Non-pigmented ciliary epithelial cell (primary cell): ENCODE measurements at places on chromosomes 2 and 18.

GRCh38 chr2:70855667-70856066, 20.1 kb upstream of the CD207 start:
- no peak for DNase-seq

DNA sequence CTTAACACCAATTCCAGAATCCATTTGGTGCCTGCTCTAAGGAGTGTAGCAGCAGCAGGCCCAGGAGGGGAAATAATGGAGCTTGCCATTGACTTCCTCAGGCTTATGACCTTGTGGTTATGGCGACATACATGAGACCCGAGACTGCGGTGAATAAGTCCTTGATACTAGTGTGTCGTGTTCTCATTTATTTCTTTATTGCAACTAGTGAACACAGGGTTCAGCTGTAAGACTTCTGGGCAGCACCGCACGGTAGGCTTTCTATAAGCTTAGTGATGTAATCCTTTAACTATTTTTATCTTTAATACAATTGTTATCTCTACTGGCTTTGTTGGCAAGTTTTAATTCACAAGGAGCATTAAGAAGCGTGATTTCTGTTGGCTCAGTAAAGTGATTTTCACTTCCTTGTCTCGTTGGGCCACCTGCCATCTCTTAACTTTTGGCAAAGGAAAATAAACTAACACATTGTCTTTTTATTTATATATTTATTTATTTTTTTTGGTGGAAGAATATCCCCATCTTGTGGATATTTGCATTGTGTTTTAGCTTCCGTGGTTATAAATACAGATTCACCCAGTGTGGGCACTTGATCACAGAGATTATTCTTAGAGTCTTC, 139.8 kb downstream of the LTBP1 start:
- DNase-seq, result no peak

- DNase-seq, result no peak
Measured at GRCh38 chr2:8669157-8669817, 12.6 kb upstream of the ID2 start.

GRCh38 chr2:56192664-56193305, 9.0 kb downstream of the CCDC85A start:
- DNase-seq, result no peak

DNA sequence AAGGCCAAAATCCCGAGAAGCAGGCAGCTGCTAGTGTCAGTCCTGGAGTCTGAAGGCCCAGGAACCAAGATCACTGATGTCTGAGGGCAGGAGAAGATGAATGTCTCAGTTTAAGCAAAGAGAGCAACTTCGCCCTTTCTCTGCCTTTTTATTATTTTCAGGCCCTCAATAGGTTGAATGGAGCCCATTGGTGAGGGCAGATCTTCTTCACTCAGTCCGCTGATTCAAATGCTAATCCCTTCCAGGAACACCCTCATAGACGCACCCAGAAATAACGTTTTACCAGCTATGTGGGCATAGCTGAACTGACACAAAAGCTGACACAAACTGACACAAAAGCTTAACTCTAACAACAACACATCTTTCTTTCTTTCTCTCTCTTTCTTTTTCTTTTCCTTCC, 78.0 kb upstream of the KCNJ3 start:
- no peak for DNase-seq

- no peak for DNase-seq
Measured at GRCh38 chr2:214740867-214741395, 68.6 kb downstream of the BARD1 start.

- DNase-seq, result no peak
Measured at GRCh38 chr2:124395961-124396360, 370.9 kb downstream of the CNTNAP5 start.

DNA sequence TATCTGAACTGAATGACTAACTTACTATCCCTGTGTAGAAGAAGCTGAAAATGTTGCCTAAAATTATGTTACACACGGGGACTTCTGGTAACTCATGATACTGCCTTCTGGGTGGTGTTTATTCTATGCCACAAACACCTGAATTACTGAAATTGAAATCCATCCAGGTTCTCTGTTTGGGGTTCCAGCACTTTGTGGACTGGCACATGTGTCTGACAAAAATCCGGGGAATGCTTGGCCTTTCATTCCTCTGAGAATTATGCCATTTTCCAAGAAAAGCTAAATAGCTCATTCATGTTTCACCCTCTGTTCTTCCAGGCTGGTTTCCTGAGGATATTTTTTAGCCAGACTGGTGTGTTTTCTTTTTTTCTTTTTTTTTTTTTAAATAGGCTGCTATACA, 59.5 kb upstream of the POU3F3 start:
- DNase-seq, result no peak

DNA sequence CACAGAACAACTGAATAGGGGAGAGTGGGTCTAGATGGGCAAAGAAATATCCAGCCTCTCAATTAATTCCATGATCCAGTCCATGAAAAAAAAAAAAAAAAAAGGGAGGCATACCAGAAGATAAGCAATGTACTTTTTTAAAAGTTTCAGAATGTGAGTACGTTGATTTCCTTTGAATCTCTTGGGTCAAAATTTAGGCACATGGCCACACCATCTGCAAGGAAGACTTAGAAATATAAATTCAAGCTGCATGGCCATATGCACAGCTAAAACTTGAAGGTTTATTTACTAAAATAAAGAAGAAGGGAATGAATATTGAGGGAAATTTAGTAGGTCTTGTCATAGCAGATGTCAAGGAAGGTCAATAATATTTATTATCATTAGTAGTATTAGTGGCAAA, 286.5 kb upstream of the CDH7 start:
- DNase-seq, result no peak

- no peak for DNase-seq
Measured at GRCh38 chr2:150357770-150358467, 129.5 kb downstream of the RND3 start.

DNA sequence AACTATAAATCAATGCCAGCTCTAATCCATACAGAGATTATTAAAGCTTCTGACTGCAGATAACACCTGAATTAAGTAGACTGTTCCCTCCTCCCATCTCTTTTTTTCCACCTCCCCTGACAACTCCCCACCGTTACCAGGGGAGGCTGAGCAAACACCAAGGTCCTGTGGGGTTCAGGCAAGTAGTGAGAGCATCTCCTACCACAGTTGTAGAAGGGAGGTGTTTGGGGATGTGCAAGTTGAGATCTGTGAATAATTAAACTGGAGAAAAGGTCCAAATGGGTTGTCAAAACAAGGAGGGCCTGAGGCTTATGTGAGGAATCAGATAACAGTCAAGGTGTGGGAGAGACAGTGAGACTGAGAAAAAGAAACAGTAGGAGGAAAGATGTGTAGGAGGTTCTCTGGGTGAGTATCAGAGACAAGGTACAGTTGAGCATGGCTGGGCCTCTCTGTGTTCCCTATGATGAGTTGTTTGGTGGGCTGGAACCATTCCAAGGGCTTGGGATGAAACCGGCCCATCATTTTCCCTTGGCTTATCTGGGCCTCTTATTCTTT, 194.6 kb downstream of the CYRIA start:
- no peak for DNase-seq
